Hematopoietic multipotent progenitor cell treated with erythropoietin and hydrocortisone succinate and interleukin-3 and kit ligand, for 6 days (in vitro differentiated cells): ENCODE measurements at places on chromosomes 12 and 14.

DNA sequence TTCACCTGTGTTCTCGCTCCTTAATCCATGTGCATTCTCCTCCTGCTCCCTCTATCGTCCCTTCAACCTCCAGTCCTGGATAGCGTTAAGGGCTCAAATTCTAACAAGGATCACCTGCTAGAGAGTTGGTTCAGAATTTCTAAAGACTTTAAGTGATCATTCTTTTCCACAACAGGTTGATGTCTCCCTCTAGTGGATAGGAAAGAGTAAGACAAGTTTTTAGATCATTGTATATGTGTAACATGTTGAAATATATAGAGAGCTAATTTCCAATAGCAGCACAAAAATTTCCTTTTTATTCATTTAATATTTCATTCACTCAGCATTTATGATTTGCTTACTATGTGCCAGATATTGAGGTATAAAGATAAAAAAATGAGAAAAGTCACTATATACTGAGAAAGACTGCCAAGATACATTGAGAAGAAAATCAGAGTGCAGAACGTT is 9.3 kb upstream of the ESR2 start:
- peak; percentile 82 for DNase-seq

DNA sequence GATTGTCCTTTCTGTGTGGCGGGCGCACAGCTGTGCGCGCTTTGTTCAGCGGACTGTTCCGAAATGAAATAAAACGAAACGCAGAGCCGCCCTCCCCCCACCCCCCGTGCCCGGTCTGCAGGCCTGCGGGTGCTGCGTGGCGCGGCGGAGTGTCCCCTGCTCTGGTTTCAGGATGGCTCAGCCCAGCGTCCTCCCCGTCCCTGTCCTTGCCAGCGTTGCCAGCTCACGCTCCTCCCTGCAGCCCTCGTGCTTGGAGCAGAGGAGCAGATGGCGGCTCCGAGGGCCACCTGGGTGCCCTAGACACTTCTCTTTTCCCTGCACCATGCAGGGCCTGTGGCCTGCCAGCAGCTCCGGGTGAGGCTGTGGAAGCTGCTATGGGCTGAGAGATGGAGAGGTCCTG is 17.5 kb upstream of the BEGAIN start:
- DNase-seq = no peak

DNA sequence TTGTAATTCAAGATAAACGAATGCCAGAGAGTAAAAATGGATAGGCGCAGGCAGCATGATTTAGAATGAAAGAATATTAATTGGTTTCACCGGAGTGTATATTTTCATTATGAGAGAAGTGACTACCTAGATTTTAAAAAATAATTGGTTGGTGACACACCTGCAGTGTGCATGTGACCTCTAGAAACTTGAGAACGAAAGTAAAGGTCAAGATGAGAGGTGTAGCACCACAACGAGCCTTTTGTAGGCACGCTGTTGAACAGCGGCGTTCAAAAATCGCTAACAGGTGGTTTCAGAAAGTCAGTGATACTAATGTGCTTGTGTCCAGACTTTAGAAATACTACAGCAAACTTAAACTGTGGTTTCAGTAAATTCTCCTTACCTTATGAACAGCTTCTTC is 123.8 kb downstream of the NPAS3 start:
- no peak for DNase-seq

- DNase-seq = no peak
Measured at GRCh38 chr14:66015071-66015780, 470.9 kb upstream of the CCDC196 start.

DNA sequence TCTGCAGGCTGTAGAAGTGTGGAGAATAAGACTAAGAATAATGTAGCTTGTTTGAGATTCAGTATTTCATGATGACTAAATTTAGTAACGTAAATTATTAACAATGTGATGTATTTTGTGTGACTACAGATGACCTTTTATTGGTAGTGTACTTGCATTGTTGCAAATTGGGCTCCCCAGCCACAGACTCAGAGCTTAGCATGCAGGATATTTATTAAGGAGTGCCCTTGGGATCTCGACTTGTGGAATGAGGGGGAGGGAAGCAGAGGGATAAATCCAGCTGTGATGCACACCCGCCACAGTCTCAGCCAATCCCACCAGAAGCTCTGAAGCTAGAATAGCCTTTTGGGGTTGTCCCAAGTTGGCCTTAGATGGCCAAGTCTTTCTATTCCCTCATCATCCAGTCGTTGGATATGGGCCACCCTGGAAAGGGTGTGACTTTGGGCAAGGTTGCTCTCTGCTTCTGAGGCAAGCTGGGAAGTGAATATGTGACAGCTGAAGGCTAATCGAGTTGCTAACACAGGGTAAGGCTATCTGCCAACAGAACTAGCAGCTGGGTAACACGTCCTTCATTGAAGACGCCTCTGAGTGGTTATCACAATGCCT is 42.1 kb upstream of the USP44 start:
- no peak for DNase-seq

GRCh38 chr14:100135073-100135472 is 24.4 kb downstream of the DEGS2 start:
- DNase-seq = no peak

DNA sequence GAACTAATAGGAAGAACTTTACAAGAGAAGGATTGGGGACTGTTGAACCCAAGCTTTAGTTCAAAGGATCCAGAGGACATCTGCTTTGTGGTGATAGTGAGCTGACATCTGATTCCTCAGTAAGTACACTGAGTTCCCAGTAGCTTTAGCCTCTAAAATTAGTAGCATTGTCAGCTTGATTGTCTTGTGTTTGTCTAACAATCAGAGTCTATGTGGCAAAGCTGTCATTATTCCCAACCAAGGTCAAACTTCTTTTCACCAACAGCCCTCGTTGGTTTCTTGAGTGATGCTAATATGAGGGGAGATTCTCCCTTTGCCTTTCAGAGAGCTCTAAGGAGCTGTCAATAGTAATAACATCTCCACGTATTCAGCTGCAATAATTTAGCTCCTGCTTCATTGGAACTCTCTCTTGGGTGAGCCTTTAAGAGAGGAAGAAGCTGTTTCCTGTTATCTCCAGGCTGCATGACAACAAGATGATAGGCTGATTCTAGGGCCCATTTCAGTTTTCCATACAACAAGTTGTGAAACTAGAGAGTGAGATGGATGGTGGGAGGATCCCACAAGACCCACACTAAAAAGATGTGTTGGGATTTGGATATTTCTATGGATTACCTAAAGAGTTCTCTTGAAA is 46.7 kb downstream of the TGFB3 start:
- peak; percentile 25 for DNase-seq

DNA sequence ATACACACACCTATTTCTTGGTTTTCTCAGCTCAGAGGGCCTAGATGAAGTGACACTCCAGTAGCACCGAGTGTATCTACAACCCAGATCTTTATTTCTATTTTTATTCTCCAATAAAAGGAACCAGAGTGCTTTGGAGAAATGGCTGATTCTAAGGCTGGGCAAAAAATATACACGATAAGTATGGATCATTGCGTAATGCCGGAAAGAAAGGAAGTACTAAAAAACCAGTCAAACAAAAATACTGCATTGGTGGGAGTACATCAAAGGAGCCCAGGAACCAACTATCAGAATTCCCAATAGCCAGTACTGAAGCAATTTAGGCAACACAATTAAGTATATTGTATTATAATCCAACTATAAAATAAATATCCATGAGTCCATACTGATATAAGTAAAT is 400.9 kb upstream of the CCDC196 start:
- no peak for DNase-seq

GRCh38 chr12:108324351-108325017 is 14.6 kb downstream of the CMKLR1 start:
- DNase-seq = no peak

DNA sequence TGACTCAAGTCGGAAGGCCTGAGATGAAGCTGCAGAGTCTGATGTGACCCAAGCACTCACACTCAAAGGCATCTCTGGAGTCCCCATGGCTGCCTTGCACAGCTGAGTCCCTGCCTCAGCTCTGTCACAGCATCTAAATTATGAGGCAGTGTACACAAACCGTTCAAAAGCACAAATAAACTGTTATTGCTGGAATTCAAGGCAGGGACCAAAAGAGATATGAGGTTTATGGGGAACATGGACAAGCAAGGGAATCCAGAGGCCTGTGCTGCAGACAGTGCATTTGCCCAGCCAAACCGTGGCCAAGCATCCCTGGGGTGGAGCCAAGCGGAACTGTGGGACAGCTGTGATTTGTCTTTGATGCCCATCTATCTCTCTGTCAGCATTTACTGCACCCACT is 91.3 kb downstream of the RPS29 start:
- no peak for DNase-seq

DNA sequence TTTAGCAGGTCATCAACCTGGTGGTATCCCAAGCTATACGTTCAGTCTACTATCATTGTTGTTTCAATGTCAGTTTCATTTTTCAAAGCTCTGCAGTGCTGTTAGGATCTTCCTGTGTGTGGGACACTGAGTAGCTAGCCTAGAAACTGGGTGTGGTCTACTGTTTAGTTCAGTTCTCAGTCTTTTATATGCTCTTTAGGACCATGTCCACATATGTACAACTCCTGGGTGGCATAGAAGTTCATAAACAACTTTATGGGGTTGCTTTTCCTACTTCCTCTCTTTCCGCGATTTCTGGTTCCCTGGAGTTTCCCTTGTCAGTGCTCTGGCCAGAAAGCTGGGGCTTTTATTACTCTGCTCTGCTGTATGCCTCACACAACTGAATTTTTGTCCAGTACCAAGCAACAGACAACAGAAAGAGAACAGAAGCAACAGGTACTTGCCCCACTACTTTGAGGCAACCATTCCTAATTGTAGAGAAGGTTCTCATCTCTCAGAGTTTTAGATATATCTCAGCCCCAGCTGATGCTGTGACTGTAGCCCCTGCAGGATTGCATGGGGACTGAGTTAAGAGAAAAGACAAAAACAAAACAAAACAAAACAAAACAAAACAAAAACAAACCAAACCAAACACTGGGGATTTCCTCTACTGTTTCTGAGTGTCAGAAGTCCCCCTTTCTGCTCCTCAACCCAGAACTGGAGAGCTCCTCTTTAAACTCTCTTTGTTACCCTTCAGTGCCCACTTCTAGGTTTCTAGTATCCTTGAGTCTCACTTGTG is 30.3 kb downstream of the MIS18BP1 start:
- DNase-seq = no peak

DNA sequence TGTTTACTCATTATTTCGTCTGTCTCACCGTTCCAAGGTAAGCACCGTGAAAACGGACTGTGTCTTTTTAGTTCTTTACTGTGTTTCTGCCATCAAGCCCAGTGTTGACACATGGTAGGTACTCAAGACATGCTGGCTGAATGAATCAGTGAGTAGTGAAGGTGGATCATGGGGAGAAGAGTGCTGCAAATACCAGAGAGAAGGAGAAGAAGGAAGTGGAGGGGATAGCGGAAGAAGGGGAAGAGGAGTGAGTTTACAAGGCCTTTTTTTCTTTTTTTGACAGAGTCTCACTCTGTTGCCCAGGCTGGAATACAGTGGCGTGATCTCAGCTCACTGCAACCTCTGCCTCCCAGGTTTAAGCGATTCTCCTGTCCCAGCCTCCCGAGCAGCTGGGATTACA is 54.6 kb downstream of the ETV6 start:
- no peak for DNase-seq

- no peak for DNase-seq
Measured at GRCh38 chr12:94909663-94910062, 93.8 kb downstream of the NDUFA12 start.

DNA sequence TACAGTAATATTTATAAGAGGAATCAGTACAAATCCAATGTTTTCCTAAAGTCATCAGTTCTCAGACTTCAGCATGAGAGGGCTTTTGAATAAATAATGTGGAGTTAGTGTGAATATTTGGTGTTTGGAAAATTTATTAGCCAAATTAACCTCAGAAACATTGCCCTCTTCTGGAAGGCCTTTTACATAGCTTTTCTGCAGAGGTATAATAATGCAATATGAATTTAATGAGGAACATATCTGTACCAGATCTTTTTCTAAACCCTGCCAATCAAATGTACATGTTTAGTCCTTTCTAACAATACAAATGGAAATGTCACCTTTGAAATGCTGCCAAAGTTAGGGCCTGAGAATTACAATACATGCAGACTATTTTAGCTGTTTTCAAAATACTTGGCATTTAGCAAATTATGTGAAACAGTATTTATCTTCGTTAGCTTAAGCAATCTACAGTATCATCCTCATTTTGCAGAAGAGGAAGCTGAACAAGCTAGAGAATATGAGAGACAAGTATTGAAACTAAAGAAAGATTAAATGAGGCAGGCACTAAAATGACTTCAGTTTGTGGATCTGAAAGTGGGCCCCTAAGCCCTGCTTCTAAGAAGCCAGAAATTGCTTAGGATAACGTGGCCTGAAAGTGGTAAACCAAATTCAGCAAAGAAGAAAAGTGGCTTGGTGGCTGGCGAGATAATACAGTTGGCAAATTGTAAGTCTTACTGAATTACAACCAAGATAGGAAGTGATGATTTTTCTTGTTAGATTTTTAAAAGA is 60.4 kb upstream of the MANSC4 start:
- peak; percentile 49 for DNase-seq

DNA sequence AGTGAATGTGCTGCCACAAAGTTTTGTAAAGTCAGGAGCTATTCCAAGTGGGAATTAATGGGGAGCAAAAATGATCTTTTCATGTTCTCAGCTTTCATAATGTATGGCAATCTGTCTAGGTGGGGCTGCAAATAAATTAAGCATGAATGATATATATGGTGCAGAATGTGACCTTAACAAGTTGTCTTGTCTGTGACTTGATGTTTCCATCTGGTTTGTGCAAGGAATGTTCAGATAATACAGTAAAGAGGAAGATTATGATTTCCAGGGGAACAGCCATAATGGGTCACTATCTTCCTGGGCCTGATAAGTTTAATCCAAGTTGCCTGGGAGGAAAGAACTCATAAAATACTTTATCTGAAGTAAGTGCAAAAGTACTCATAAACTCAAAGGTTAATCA is 1815.8 kb upstream of the FLRT2 start:
- no peak for DNase-seq

- DNase-seq = peak; percentile 42
Measured at GRCh38 chr12:57619434-57620244, 8.4 kb downstream of the ARHGEF25 start.

GRCh38 chr14:89240414-89240813 is 176.6 kb downstream of the FOXN3 start:
- peak; percentile 10 for DNase-seq
